ENCODE measurements at places on chromosomes 6 and 20.

- DNase-seq = no peak
Measured at GRCh38 chr20:37331060-37331857, 14.7 kb upstream of the SRC start.

- DNase-seq = no peak
Measured at GRCh38 chr6:100574836-100575235, 110.1 kb upstream of the SIM1 start.

- DNase-seq = no peak
Measured at GRCh38 chr20:3459881-3460307, 10.9 kb upstream of the ATRN start.

DNA sequence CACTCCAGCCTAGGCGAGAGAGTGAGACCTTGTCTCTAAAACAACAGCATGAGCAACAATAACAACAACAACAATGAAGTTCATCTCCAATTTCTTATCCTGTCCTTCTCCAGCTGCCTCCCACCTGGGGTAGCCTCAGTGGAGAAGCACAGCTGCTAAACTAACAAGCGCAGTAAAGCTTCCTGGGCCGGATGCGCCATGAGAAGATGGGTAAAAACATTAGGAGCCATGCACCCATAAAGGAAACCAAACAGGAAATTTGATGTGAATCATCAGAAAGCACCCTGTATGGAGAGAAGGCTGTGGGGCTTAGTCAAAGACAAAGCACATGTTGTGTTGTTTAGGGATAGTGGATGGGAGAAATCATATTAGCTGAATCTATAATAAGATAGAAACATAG lies 61.1 kb upstream of the CCN6 start:
- DNase-seq = peak; percentile 26

- DNase-seq = no peak
Measured at GRCh38 chr6:127206531-127207095, 60.1 kb upstream of the RNF146 start.

GRCh38 chr6:160162030-160162566 lies 40.5 kb downstream of the SLC22A1 start:
- no peak for DNase-seq

DNA sequence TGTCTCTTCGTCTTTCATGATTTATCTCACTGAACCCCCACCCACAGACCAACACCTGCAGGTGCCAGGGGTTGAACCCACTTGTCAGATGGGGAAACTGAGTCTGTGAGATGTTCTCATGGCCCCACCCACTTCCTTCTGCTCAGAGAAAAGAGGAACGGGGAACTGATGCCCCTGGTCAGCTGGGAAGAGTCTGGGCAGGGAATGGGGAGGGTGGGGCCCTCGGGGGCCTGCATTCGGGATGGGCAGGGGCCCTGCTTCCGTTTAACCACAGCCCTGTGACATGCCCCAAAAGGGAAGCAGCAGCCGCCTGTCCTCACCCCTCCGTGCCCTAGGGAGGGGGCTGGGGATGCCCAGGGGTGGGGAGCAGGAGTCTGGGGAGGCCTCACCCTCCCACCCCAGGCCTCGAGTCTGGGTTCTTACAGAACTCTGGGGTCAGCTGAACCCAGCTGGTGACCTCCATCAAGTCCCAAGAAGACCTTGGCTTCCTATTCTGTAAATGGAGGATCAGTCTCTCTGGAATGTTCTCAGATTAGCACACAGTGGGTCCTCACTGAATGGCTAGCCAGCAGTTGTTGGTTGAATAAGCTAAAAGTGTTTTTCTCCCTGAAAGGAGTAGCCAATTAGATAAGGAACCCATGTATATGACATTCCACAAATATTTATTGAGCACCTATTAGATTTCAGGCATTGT lies 81.5 kb downstream of the CEBPB start:
- no peak for DNase-seq

DNA sequence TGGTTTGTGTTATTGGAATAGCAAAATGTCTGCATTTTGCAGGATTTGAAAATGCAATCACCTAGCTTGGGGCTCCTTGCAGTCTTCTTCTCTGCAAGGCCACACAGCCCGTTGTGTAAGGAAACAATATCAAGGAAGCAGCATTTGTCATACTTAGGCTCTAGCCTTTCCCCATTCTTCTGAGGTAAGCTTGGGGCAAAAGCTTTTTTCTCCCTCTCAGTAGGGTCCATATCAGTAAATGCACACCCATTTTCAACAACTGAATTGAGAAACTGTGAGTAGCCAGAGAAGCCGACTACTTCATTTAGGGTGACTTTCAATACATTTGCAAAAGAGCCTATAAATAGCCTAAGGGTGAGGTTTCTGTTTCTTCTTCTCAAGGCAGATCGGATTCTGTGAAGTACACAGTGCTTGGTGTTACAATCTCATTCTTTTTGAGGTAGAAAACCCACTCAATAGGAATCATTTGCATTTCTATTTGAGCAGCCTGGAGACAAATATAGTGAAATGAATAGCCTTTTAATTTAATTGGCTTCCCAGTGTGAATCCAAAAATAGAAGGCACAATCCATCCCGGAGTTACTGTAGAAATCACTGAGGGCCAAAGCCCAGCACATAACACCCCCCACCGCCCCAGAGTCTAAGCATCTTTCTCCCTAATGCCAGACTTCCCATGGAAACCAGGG lies 61.8 kb downstream of the BTBD3 start:
- DNase-seq = peak; percentile 63

DNA sequence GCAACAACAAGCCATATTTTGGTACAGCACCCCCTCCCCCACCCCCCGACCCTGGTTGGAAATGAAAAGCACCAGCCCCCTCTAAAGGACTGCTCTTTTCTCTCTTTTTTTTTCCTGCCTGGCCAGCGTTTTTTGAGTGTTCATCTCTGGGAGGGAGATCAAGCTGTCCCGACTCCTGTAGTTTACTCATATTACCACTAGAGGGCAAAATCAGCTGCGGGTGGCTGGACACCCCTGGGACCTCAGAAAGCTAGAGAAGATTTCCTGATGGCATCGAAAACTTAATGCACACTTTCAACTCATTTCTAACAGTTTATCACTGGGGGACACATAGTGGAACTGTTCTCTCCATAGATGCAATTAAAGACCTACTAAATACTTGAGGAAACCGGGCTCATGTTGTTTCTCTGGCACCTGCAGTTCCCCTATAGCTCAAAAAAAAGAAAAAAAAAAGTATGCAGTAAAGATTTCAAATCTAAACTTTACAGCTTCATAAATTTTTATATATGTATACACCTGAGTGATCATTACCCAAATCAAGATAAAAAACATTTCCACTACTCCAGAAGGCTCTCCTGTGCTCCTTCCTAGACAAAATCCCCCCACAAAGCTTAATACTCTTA lies 24.4 kb downstream of the CNBD2 start:
- DNase-seq = peak; percentile 56

- no peak for DNase-seq
Measured at GRCh38 chr6:112038268-112038667, 15.6 kb upstream of the CCN6 start.

GRCh38 chr6:12351672-12352071 lies 61.5 kb downstream of the EDN1 start:
- no peak for DNase-seq

DNA sequence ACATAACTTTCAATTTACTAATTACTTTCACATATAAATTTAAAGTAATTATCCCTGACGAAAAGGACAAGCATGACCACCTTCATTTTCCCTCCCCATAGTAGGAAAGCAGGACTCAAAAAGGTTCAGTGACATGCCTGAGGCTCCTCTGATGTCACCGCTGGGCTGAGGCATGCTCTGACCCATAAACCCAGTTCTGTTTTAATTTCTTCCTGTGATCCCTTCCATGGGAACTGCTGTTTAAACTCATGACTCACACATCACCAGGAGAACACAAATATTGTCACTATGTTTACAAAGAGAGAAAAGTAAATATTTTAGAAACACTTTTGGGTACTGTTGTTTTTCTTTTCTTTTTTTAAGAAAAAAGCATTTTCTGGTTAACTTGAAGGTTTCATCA lies 38.0 kb upstream of the NR2E1 start:
- peak; percentile 26 for DNase-seq

GRCh38 chr6:104409913-104410312 lies 449.8 kb downstream of the HACE1 start:
- DNase-seq = no peak

- no peak for DNase-seq
Measured at GRCh38 chr6:100130630-100131029, 136.6 kb upstream of the MCHR2 start.

DNA sequence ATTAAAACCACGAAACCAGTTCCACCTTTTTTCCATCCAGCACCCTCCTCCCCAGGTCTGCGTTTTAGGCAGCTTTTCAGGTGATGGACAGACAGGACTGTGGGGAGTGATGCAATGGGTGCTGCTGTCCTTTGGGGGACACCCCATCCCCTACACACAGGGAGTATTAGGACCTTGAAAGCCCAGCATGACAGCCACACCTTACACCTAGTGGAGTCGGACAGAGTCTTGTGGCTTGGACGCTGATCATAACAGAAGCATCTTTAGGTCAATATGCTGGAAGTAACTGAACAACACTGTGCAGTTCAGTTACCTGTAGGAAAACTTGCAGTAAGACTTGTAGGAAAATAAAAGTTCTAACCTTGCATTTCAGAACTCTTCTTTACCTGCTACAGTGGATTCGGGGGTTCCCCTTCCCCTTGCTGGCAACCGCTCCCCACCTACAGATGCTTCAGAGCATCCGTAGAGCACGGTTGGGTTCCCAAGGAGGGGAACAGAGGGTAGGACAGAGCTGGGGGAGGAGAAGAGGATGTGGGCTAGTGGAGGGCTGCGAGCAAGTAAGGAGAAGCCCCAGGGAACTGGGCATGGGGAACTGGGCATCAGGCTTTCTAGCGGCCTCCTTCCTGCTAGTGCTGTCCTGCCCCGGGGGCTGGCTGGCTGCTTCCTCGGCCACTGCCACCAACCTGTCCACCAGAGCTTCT lies 31.7 kb downstream of the PLEKHG1 start:
- DNase-seq = no peak

DNA sequence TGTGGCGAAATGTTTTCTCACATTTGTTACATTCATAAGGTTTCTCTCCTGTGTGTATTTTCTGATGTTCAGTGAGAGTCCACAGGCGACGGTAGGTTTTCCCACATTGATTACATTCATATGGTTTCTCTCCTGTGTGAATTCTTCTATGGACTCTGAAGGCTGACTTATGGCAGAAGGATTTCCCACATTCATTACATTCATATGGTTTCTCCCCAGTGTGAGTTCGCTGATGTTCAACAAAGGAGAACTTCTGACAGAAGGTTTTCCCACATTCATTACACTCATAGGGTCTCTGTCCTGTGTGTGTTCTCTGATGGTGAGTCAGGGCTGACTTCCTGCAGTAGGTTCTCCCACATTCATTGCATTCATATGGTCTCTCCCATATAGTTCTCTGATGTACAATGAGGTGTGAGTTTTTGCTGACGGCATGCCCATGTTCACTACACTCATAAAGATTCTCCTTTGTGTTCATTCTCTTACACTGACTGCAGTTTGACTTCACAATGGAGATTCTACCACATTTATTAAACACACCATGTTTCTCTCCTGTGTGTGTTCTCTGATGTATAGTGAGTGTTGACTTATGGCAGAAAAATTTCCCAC lies 11.9 kb downstream of the ZNF334 start:
- DNase-seq = no peak

- DNase-seq = no peak
Measured at GRCh38 chr6:107110200-107110599, 5.1 kb downstream of the BEND3 start.

DNA sequence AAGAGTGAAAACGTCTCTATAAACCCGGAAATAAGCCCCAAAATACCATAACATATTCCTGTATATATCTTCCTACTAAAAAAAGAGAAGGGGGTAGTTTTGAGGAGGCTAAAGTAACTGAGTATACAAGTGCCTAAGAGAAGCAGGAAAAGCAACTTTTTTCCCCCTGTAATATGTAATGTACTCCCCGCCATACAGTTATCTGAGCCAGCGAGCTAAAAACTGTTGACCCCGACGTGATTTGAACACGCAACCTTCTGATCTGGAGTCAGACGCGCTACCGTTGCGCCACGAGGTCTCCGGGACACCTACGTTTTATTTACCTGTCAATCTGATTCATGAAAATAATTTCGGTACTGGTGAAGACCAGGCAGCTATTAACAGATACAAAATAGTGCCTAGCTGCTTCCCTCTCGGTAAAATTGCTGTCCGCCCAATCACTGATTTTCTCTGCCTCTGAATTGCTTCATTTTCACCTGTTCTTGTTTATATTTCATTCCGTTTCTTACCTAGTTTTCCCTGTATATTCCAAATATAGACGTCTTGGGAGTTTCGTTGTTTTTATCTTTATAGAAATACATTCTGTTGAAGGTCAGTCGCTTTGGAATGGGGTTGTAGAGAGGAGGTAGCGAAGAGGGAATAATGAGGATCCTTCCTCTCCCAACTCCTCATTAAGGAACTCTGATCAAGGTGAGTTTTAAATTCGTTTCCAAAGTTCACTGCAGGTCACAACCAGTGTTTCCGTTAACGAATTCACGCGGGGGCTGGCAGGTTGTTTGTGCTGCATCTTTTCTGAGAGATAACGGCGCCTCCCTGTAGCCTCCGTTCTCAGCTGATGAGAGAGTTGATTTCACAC lies 33.6 kb upstream of the BTN3A2 start:
- peak; percentile 83 for DNase-seq

GRCh38 chr6:146444189-146444588 lies 99.4 kb upstream of the RAB32 start:
- no peak for DNase-seq

GRCh38 chr6:76697585-76697984 lies 625.1 kb upstream of the IMPG1 start:
- peak; percentile 14 for DNase-seq

GRCh38 chr6:132675002-132675401 lies 16.0 kb upstream of the TAAR1 start:
- DNase-seq = no peak

- DNase-seq = no peak
Measured at GRCh38 chr6:16132909-16133308, 4.0 kb downstream of the MYLIP start.

GRCh38 chr6:15293674-15294073 lies 47.8 kb downstream of the JARID2 start:
- DNase-seq = no peak

DNA sequence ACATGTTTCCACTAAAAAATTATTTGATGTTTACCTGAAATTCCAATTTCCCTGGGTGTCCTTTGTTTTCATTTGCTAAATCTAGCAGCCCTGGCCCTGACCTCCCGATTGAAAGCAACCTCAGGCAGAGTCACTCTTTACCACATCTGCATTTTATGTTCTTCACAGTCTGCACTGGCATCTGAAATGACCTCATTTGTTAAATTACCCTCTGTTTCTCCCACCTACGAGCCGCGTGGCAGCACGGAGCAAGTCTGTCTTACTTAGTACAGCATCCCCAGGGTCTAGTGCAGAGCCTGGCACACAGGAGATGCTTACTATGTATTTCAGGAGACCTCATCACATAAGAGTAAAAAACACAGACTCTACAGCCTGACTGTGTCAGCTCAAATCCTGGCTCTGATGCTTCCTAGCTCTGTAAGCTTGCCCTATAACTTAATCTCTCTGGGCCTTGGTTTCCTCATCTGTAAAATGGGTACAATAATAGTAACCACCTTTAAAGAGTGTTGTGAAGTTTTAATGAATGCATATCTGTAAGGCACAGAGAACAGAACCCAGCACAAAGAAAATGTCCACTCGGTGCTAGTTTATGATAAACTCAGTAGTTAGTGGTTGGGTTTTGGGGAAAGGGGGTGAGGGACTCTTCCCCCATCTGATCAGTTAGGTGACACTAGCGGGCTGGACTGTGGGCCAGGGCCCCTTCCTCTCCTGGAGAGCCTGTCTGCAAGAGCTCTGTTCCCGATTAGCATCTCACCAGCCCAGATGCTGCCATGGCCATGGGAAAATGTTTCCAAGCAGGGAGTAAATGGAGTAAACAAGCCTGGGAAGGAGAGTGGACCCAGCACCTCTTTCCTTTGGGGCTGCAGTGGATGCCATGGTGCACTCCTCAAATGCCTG lies 88.2 kb downstream of the PREX1 start:
- DNase-seq = no peak

GRCh38 chr6:54621285-54621684 lies 225.3 kb upstream of the FAM83B start:
- DNase-seq = no peak
